ENCODE measurements at places on chromosomes 6 and 20. TPM values are rescaled to one million over a fixed set of nuclear protein-coding genes. Genes with fewer than 3 reads are reported as not detected.

DNA sequence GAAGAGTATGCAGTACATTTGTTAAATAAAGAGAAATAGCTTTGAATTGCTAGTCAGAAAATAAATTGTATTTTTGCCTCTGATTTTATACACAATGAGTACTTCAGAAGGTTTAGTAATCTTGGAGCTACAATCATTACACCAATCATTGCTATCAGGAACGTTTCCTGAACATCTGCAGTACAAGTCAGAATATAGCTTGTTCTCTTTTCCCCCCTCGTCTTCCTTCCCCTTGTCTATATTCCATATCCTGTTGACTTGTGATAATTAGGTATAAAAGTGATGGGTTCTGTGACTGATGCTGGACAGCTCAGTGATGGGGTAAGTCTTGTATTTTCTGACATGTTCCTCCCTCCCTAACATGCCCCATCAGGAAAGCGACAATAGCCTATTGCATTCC, 94.0 kb downstream of the AHI1 start:
- no peak for DNase-seq

DNA sequence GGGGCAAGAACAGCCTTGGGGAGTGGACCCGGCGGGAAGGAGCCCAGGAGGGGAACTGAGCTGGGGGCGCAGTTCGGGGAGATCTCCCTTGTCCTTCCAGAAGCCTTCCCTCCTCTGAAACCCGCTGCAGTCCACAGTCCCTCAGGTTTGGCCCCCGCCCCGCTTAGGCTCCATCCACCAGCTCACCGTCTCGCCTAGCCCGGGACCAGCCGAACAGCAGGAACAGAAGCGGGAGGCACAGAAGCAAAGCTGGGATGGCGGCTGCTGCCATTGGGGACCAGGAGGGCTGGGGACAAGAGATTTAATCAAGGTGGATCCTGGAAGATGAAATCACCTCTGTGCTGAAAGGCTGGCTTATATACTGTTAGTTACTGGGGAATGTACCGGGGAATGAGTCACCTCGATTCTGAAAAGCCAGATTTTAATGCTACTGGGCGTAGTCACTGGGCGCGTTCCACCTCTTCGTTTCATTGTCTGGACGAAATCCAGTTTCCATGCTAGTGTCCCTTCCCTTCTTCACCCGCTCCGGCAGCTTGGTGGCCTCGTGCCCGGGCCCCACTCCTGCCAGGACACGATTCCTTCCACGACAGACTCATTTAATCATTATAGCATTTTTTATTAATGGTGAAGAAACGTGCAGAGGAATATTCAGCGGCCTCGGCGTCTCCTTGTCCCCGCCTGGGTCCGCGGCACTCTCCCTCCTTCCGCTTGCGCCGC, at the start of gene RAET1L:
Gene RAET1L (minus strand): TSS at position 332 of the 717 bp plus-strand sequence. CDS start 61 bp downstream, at position 271.
- peak; percentile 85 for DNase-seq

- DNase-seq: no peak
Observed at GRCh38 chr6:160990847-160991405, 643 bp upstream of the MAP3K4 start.

GRCh38 chr6:72798196-72798595, 176.3 kb downstream of the KCNQ5 start:
- peak; percentile 49 for DNase-seq

DNA sequence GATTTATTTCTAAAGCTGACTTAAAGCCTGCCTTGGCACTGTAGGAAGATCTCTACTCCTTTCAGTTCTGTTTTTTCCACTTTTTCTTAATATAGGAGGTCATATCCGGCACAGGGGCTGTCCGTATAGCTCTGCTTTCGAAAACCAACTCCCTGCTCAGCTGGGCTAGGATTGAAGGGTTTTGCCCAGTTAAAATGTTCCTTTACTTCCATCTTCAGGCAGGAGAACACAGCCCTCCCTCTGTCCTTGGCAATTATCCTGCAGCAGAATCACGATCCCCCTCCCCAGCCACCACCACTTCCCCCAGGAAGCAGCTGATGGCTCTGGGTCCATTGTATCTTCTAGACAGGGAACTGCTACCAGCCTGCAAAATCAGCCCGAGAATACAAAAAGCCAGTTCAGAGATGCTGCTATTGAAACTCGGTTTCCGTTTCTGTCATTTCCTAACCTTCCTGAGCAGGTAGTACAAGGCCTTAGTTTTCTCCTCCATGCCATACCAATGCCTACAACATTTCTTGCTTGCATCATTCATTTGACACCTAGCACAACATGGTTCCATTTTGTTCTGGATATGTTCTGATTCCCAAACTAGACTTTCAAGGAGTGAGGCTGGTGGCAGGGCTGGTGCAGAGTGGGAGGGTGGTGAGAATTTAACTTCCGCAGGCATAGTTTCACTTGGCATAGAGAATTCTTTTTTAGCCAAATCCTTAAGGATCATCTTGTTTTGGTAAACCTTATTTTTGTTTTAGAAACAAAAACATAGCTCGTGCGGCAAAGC, 53.9 kb downstream of the FAM50B start:
- DNase-seq: no peak

DNA sequence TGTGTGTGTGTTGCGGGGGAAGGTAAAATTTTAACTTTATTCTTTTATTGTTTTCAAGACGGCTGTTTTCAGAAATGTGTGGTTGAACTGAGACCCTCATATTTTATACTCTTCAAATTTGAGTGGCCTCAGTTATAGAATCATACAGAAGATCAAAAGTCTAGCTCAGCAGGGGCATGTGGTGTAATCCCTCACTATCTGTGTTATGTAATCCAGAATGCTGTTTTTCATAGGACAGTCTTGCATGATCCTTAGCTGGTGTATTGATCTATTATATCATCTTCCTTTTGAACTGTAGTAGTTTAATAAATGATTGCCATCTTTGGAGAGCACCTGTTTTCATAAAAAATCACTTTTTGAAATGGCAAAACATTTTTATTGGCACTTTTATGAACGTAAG, 1.4 kb downstream of the PLCB4 start:
- no peak for DNase-seq

DNA sequence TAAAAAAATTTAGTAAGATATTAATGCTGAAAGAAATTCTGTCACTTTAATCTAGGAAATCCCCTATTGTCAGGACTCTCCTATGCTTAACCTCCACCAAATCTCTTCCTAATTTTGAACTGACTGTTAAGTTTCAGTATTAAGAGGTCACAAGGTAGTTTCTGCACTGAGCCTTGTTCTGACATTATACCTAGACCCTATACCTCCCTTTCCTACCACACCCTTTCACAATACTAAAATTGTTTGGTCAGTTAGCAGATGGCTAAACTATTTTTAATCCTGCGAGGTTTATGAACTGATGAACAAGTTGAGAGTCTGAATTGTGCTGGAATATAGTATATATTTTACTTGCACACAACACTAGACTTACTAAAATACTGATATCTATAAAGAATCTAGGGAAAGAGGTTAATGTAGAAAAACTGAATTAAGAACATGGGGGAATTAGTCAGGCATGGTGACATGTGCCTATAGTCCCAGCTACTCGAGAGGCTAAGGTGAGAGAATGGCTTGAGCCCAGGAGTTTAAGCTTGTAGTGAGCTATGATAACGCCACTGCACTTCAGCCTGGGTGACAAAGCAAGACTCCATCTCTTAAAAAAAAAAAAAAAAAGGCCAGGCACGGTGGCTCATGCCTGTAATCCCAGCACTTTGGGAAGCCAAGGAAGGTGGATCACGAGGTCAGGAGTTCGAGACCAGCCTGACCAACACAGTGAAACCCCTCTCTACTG, 51.5 kb downstream of the HBS1L start:
- DNase-seq: no peak

DNA sequence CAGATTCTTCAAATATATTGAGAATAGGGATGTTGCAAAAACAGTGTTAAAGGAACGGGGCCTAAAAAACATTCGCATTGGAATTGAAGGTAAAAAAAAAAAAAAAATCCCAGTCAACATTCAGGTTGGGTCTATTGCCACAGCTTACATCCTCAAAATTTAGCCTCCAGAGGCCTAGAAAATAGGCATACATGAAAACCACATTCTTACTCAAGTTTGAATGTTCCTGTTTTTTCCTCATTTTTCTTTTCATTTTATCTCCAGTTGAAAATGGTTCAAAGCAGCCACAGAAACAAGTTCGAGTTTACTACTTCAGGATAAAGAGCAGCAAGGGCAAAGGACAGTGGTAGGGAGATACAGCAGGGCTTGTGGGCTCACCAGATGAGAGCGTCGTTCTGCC, 41.9 kb downstream of the KCTD20 start:
- no peak for DNase-seq

DNA sequence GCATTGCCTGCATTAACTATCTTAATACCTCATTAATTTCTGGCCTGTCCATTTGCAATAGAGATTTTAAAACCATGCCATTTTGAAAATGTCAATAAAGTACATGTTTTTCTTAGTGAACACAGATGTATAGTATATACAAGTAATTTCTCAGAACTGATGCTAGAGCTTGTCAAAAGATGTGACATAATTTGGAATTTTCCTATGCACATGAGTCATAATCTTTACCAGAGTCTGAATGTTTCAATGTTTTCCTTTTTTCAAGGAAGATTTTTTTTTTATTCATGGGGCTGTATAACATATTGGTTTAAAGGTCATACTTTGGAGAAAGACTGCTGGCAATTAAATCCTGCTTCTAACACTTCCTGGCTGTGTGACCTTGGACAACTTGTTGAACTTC, 1347.5 kb upstream of the ADGRB3 start:
- DNase-seq: no peak

The TRDN gene
- total RNA-seq: not detected

The MYLK2 gene
- 0.32 TPM for total RNA-seq

The SCGN gene
- not detected for total RNA-seq

DNA sequence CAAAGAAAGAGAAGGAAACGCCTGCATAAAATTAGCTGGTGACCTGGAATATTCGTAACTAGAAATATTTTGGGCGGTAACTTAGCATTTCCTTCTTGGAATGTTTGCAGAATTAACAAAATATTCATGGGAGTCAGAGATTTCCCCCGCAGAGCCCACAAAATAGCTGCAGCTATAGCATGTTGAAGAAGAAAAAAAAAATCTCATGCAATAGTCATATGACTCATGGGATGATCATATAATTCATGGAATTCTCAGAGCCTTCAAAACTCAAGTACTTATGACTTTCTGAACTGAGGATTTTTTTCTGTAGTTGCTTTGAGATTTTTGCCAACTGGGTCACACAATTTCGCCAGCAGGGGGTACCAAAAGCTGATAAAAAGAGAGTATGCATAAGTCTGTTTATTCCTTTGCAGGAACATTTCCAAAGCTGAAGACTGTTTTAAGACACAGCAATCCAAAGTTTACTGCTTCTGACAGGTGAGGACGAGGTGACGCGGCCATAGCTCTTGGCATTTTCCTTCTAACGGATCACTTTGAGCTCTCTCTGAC, 586.0 kb upstream of the CHD6 start:
- no peak for DNase-seq

GRCh38 chr6:118263921-118264486, 284.1 kb upstream of the PLN start:
- DNase-seq: peak; percentile 53

- DNase-seq: no peak
Observed at GRCh38 chr6:87588756-87589407, 905 bp downstream of the RARS2 start.

- peak; percentile 66 for DNase-seq
Observed at GRCh38 chr6:1479095-1479494, 89.7 kb downstream of the FOXF2 start.

The SLC22A7 gene
- not detected for total RNA-seq

The IRF4 gene
- total RNA-seq: not detected

The MUC22 gene
- total RNA-seq: not detected

- no peak for DNase-seq
Observed at GRCh38 chr6:126551832-126552231, 211.9 kb downstream of the CENPW start.

- no peak for DNase-seq
Observed at GRCh38 chr20:34179637-34180360, 61.4 kb upstream of the ASIP start.

- peak; percentile 81 for DNase-seq
Observed at GRCh38 chr6:51472745-51473487, 614.5 kb downstream of the PKHD1 start.

The FABP7 gene
- total RNA-seq: not detected

The ZNF391 gene
- total RNA-seq: 8.3 TPM
